ENCODE measurements at places on chromosomes 3 and 15.

- no peak for DNase-seq
Observed at GRCh38 chr3:23825802-23826201, 20.0 kb downstream of the UBE2E1 start.

DNA sequence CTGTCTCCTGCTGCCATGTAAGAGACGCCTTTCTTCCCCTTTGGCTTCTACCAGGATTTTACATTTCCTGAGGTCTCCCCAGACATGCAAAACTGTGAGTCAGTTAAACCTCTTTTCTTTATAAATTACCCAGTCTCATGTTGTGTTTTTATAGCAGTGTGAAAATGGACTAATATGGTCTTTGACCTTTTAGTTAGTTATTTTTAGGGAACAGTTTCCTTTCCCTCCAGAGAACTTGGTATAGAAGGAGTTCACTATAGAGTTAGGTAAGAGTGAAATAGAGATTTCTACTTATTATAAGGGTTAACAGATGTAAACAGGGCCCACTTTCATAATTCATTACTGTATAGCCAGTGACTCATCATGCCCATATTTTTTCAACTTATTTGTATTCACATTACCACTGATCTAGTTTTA, 170.9 kb downstream of the UNC13C start:
- no peak for DNase-seq

DNA sequence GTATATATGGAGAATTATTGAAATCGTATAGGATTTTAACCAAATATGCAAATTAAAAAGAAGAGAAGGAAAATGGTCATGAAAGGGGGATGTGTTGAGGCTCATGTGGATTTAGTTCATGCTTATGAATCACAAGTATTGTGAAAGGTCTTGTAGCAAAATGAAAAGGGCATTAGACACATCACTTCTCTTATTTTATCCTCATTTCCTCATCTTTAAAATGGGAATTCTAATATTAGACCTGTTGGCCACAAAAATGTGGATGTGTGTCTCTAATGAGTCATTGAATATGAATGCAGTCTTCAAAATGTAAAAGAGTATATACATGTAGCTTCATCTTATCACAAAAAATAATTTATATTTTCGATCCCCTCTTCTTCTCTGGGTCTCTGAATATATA, 14.9 kb upstream of the ALCAM start:
- no peak for DNase-seq

DNA sequence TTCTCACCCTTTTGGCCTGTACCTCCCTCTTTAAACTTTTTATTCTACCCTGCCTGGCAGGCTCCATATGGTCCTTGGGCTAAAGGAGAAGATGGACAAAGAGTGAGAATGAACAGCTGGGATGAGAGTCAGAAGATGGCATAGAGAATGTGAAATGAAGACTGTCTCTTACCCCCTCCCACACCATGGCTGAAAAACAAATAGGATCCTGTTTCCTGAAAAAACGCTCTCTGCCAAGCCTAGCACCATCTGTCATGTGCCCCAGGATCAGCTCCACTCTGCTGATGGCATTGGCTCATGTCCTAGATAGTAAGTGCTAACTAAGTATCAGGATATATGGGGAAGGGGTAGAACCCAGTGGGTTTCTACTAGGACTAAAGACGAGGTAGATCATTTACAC, 238.6 kb downstream of the MEX3B start:
- peak; percentile 59 for DNase-seq

- DNase-seq = peak; percentile 47
Observed at GRCh38 chr15:29740692-29741311, 81.5 kb downstream of the TJP1 start.

DNA sequence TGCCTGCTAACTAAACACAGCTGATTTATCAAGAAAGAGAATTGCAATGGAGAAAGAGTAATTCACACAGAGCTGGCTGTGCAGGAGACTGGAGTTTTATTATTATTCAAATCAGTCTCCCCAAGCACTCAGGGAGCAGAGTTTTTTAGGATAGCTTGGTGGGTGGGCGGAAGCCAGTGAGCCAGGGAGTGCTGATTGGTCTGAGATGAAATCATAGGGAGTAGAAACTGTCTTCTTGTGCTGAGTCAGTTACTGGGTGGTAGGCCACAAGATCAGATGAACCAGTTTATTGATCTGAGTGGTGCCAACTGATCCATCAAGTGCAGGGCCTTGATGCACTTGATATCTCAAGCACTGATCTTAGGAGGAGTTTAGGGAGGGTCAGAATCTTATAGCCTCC, 891.9 kb upstream of the CADM2 start:
- DNase-seq = no peak
